ENCODE measurements at places on chromosomes 1 and 21.

DNA sequence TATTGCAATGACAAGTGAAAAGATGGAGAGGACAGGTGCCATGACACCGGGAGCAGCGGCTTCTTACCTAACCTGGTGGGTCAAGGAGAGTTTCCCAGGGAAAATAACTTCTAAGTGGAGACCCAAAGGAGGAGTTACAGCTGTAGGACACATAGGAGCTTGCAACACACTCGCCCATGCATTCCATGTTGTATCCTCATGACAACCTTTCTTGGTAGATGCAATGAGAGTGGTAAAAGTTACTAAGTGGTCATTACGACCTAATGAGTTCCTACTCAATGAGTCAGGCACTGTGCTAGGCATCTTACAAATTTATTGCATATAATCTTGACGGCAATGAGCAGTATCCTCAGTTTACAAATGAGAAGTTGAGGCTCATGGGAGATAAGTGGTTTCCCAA, 119.5 kb upstream of the HOOK1 start:
- no peak for DNase-seq

DNA sequence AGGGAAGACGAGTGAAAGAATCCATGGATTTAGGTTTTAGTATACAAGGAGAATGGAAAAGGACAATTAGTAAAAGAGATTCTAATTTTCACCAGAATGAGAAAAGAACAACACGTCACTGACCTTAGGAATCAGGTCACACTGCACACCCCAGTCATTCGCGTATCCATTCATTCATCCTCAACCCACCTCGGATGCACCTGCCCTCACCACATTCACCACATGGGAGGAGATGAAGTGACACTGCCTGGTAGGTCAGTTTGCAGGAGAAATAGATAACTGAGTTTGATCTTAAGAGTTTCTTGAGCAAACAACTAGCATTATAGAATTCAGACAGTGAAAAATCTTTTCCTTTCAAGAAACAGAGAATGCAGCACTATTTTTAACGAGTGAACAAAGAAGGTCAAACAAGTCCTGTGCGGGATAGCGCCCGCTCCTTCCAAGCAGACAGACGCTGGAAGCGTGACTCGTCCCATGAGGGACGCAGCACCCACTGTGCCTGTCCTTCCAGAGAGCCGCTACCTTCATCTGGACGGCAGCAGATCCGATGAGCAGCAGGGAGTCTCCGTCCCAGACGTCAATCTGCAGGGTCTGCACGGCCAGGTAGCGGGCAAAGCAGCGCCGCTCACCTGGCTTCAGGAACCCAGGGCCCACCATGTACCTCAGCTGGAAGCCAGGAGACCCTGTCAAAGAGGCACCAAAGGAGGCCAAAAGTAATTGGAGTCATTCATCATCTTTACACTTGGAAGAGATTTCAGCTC, 101.7 kb downstream of the NPHP4 start:
- DNase-seq = no peak

GRCh38 chr1:203692565-203693470, 66.2 kb downstream of the ATP2B4 start:
- DNase-seq = no peak

DNA sequence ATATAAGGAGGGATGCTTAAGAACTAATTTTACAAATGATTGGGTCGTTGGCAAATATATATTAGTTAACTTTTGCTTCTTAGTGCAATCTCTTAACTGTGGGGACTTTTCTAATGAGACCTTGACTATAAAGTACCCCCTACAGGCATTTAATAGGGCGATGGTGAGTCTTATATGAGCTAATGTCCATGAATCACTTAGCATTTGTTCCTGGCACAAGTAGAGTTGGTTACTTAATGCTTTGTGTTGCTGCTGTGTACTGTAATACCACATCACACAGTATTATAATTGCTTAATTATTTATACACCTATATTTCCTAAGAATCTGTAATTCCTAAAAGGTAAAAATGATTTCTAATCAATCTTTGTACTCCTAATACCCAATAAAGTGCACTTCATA, 25.3 kb upstream of the TMCO1 start:
- DNase-seq = no peak

- DNase-seq = no peak
These were observed 107.8 kb downstream of the NGF start for GRCh38 chr1:115230281-115230680.

DNA sequence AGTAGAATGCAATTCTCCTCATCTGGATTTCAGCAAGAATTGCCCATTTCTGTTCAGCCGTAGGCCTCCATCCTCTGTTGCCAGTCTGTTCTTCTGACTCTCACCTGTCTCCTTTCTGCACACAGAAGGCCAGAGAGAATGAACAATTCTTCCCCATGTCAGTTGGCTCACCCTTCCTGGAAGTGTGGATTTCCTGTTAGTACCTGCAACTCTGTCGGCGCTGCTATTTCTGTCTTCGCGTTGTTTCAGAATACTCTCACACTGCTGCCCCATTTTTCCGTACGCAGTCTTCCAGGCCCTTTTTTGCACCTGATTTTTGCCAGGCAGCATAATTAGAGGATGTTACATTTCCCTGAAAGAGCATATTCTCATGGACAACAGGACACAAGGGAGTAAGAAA, 200.7 kb downstream of the FGGY start:
- DNase-seq = no peak

DNA sequence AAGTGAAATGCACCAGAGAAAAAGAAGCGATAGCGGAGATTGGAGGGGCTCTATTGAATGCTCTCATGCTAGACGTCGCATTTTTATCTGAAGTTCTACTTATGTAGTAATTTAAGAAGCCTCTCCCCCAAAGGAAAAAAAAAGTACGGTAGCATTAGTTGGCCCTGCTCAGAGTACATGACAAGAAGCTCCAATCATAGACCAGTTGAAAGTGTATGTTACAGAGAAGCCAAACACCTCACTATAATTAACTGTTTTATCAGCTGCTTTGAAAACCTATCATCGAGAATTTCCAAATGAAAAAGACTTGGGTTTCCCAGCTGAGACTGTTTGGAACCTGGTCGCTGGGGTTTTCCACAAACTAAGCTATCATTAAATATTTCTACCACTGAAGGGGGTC, 19.6 kb upstream of the OVAAL start:
- no peak for DNase-seq

GRCh38 chr21:26948194-26948593, 18.7 kb downstream of the ADAMTS5 start:
- DNase-seq = no peak

GRCh38 chr21:43331111-43331961, 95.6 kb downstream of the SIK1 start:
- no peak for DNase-seq

GRCh38 chr21:43001316-43001715, 27.0 kb downstream of the PKNOX1 start:
- DNase-seq = no peak

- DNase-seq = no peak
These were observed 25.0 kb downstream of the RCSD1 start for GRCh38 chr1:167654975-167655575.

DNA sequence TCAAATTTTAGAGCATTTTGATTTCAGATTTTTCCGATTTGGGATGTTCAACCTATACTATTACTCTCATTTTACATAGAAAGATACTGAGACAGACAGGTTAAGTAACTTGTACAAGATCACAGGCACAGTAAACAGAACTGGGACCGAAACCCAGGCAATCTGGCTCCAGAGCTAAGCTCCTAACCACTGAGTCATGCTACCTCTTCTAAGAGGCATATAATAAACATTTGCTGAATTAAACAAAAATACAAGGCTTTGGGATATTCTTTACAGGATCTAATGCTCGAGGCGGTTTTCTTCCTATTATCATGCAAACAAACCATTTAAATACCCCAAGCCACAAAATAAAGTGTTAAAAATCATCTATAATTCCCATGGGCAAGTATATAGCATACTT, 50.3 kb downstream of the MCOLN2 start:
- DNase-seq = no peak

- DNase-seq = no peak
These were observed 70.9 kb upstream of the POU3F1 start for GRCh38 chr1:38117444-38117887.
